IMR-90 (cell line): ENCODE measurements at places on chromosomes 13 and 19. TPM values are rescaled to one million over a fixed set of nuclear protein-coding genes. Genes with fewer than 3 reads are reported as not detected.

GRCh38 chr19:12095111-12095790 lies 30.7 kb downstream of the ZNF844 start:
- peak; percentile 64 for DNase-seq

DNA sequence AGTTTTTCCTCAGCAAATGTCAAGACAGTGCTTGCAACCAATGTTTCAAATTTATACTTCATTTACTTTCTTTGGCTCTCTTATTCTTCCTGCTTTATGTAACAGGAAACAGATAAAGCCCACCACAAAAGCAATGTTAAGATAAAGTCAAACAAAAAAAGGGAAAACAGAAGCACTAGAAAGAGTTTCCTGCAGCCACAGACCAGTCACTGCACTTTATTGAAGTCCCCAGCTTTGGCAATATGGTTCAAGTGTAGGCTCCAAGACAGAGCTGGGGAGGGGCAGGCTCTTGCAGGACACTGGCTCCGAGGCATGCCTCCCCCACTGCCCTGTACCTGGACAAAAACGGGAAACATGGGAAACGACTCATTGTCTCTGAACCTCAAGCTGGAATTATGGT lies 15.3 kb upstream of the CDC16 start:
- DNase-seq, result no peak

- no peak for DNase-seq
These were observed 2.9 kb downstream of the LRCH1 start for GRCh38 chr13:46555722-46556417.

DNA sequence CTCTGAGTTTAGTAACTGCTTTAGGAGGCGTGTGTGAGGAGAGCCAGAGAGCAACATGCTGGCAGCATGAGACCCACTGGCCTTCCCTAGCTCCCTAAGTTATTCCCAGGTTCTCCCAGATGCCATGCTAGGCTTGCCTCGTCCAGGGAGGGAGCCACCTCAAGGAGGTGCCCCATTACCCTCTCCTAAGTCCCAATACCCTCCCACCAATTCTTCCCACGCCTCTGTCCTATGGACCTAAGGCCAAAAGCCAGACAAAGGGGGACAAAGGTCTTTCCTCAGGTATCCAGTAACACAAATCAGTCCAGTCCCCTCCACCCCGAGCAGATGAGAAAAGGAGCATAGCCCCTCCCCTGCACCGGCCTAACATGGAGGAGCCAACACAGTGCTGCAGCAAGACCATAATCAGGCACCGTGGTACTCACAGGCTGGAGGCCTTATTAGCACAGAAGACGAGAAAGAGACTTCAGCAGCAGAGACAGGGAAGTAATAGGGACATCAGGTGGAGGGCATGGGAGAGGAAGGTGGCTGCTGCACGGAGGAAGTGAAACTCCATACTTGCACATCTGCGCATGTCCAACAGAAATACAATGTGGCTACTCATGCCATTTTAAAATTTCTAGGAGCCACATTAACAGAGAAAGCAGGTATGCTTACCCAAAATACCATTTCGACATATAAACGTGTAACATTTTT lies 46.3 kb downstream of the BRD4 start:
- no peak for DNase-seq

GRCh38 chr19:29285187-29285687 lies 72.3 kb upstream of the UQCRFS1 start:
- DNase-seq, result no peak

GRCh38 chr13:82439159-82439904 lies 1442.9 kb downstream of the SLITRK1 start:
- DNase-seq, result no peak

DNA sequence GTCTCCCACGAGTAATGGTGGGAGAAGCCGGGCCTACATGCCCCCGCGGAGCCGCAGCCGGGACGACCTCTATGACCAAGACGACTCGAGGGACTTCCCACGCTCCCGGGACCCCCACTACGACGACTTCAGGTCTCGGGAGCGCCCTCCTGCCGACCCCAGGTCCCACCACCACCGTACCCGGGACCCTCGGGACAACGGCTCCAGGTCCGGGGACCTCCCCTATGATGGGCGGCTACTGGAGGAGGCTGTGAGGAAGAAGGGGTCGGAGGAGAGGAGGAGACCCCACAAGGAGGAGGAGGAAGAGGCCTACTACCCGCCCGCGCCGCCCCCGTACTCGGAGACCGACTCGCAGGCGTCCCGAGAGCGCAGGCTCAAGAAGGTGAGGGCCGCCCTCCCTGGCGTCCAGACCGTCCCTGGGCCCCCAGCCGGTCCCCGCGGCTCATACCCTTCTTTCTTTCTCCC lies 1.4 kb upstream of the USF2 start:
- peak; percentile 10 for DNase-seq

DNA sequence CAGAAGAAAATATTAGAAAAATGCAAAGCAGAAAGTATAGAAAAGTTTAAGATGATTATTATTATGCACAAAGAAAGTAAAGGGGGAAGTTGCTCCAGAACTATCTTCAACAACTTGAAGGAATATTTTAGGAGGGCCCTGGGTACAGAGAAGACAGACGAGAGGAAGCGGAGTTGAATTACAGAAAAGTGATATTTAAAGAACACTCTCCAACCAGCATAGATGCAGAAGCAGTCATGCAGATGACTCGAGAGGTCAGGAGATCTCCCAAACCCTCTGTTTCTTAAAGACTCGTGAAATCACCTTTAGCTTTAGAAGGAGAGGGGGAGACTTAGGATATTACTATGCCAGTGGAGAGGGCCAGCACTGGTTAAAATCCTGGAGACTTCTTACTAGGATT lies 8.5 kb upstream of the SHISA2 start:
- no peak for DNase-seq

DNA sequence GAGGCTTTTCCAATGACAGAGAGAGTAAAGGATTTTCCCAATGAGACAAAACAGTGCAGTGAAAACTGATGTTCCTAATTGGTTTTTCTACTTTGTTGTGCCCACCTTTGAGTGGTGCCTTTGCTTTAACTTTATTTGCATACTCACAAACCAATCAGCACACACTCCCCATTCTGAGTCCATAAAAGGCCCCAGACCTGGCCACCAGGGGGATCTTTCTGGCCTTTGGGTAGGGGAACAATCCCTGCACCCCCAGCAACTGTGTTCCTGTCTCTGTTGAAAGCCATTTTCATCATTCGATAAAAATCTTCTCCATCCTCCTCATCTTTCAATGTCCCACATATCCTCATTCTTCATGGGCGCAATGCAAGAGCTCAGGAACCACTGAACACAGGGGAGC lies 252.8 kb downstream of the B3GLCT start:
- no peak for DNase-seq

- DNase-seq, result no peak
These were observed 25.5 kb upstream of the STARD13 start for GRCh38 chr13:33311040-33311439.

DNA sequence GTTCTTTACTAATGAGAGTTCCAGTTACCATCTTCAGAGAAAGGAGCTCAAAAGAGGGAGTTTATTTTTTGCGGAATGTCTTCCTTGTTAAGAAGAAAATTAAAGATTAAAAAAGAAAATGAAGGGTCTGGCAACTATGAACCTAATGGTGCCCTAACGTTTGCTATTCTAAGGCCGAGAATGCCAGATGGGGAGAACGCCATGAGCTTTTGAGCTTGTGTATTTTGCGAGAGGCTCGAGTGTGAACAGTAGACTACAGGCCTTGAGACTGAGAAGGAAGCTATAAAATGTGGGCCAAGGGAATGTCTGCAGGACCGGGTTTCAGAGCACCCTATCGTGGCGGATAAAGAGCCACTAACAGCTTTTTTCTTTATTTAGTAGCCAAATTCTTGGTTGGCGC lies 6.7 kb downstream of the FGF14 start:
- DNase-seq, result no peak

GRCh38 chr19:16400911-16401591 lies 70.7 kb downstream of the EPS15L1 start:
- peak; percentile 4 for DNase-seq

- DNase-seq, result peak; percentile 36
These were observed 38.8 kb upstream of the ALOX5AP start for GRCh38 chr13:30696278-30697176.

DNA sequence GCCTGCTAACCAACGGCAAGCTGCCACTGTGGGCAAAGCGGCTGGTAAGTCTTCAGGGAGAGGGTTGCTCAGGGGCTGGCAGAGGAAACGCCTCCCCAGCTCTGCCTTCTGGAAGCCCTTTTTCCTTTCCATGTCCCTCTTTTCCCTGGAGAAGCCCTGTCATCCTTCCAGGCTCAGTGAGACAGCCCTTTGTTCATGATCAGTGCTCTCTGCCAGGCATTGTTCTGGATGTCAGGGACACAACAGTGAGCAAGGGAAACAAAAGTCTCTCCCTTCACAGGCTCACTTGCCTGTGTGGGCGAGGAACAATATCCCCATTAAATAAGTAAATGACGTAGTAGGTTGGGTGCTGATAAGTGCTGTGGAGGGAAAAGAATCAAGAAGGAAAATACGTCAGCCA lies 13.9 kb upstream of the OVOL3 start:
- no peak for DNase-seq

GRCh38 chr13:43445668-43446067 lies 341.1 kb downstream of the ENOX1 start:
- no peak for DNase-seq

GRCh38 chr13:98377635-98378378 lies 199.1 kb downstream of the STK24 start:
- DNase-seq, result no peak

GRCh38 chr19:29926801-29927200 lies 15.2 kb upstream of the URI1 start:
- no peak for DNase-seq

- no peak for DNase-seq
These were observed 112.5 kb upstream of the KL start for GRCh38 chr13:32903720-32904119.

DNA sequence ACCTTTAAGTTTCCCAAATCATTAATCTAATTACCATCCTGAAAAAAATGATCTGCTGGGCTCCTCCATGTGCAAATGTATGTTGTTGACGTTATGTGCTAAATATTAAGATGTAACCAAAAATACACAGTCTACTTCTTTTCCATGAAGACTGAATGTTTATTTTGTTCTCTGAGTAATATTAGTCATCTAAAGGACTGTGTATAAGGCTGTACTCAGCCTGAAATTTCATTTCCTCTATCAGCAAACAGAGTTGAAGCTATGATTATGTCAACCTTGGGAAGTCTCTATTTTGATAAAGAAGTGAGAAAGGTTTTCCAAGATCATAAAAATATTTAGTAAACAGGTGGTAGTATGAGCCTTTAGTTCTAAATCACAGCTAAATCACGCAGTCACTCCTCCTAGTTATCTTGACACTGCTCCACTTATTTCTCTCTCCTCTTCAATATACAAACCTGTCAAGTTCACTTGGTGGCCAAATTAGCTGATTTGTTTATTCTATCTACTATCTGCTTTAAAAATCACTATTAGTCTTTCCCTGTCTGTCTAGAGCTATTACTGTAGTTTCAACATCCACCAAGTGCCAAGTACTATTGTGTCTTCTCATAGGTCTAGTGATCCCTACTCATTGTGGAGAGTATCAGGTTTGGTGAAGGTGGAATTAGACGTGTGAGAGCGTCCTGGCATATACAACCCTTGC lies 211.7 kb upstream of the STARD13 start:
- DNase-seq, result peak; percentile 79

DNA sequence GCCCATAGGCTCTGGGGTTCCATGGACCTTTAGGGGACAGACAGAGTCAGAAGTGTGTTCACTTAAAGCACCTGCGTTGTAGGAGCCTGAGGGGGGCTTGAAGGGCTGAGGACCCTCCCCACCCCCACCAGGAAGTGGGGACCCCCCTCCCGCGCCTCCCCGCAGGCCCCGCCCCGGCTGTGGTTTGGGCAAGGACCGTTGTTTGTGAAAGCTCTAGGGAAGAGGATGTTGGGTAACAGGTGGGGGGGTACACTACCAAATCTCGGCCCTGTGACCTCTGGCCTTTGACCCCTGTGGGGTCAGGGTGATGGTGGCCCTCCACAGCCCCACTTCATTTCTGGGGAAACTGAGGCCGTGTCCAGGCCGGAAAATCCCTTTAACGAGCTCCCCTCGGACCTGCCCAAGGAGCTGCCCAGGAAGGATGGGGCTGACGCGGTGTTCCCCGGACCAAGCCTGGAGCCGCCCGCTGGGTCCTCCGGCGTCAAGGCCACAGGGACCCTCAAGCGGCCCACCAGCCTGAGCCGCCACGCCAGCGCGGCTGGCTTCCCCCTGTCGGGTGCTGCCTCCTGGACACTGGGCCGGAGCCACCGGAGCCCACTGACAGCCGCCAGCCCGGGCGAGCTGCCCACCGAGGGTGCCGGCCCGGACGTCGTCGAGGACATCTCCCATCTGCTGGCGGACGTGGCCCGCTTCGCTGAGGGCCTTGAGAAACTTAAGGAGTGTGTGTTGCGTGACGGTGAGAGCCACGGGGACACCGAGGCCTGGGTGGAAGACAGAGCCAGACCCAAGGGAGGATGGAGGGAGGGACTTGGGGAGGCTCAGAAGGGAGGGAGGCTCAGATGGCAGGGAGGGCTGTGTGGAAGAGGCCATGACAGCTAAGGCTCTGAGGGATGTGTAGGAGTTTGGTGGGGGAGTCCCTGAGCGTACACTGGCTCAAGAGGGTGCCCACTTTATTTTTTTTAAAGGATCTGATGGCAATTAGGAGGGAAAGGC lies 1.3 kb downstream of the ARHGAP45 start:
- no peak for DNase-seq

DNA sequence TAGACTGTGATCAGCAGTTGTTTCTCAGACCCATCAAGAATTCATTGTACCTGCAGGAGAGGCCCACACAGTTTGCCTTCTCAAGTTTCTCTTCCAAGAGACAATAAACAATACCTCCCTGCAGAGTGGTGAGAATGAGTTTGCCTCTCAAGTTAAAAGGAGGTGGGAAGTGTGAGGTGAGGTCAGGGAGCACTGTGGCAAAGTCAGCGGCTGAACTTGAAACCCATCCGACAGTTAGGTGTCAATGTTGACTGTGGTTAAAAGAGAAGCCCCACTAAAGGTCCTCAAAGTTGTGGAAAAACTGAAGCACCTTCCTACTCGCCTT lies 72.9 kb upstream of the TSC22D1 start:
- DNase-seq, result no peak

The IRGC gene
- not detected in 2 replicates for polyA plus RNA-seq

The DHDH gene
- 0.33 and 0.53 TPM in 2 replicates for polyA plus RNA-seq

The PSG6 gene
- polyA plus RNA-seq, result 0.07 TPM in 1 of 2 replicates, not detected in the other

The ZNF570 gene
- polyA plus RNA-seq, result 1.2 and 1.5 TPM in 2 replicates

The PALM3 gene
- 0.52 and 0.84 TPM in 2 replicates for polyA plus RNA-seq

The LILRA1 gene
- polyA plus RNA-seq, result not detected in 2 replicates

The TNFSF13B gene
- 0.29 and 0.33 TPM in 2 replicates for polyA plus RNA-seq

The ATP4B gene
- not detected in 2 replicates for polyA plus RNA-seq

The CYSLTR2 gene
- polyA plus RNA-seq, result not detected in 2 replicates

The CBY2 gene
- polyA plus RNA-seq, result not detected in 2 replicates

The PRSS57 gene
- polyA plus RNA-seq, result not detected in 2 replicates

The WDR87 gene
- polyA plus RNA-seq, result not detected in 2 replicates

The SULT2A1 gene
- polyA plus RNA-seq, result not detected in 2 replicates

The ELAVL3 gene
- not detected in 2 replicates for polyA plus RNA-seq

The SLC6A16 gene
- polyA plus RNA-seq, result 0.76 and 0.89 TPM in 2 replicates
